ENCODE measurements at places on chromosomes 6 and 20.
A peak's percentile ranks its signal among the peaks of the same experiment; 100 is the strongest.

DNA sequence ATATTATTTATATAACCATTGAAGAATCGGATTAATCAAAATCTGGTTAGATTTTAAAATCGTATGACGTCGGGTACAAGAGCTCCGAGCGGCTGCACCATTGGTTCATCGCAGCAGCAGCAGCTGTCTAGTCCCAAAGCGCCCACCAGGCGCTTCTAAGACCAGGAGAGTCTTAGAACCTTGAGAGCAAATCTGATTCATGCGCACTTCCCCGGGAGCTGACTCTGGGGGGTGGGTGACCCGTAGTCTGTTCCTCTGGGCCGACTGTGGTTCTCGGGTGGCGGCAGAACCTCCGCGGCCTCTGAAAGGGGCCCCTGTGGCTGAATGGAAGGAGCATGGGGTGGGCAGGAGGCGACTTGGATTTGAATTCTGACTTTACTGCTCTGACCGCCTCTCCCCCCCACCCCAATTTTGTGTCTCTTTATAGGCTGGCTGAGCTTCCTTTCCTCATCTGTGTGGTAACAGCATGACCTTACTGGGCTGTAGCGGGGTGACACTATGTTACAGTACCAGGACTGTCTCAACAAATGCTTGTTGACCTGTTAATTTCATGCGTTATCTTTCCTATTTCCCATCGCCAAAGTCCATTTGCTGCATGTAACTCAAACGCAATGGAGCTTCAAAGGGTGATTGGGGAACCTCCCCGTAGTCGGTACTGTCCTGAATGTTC lies 119.7 kb downstream of the RTN4IP1 start:
- DNase-seq, result peak; percentile 32

DNA sequence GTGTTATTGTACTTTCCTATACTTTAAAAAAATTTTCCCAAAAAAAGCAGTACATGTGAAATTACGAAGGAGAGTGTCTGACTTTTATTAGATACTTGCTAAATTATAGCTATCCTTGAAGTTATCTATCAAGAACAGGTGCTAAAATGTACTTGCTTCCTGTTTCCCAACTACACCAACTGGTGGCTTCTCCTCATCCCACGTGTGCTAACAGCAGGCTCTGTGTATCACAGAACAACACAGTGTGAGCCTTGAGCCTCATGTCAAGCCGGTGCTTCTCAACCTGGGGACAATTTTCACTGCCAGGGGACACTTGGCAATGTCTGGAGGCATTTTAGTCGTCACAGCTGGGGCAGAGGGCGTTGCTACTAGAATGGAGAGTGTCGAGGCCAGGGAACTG lies 36.2 kb upstream of the CDYL start:
- no peak for DNase-seq

GRCh38 chr6:139570166-139570565 lies 195.7 kb upstream of the CITED2 start:
- DNase-seq, result no peak

GRCh38 chr6:38079537-38079936 lies 260.0 kb downstream of the ZFAND3 start:
- DNase-seq, result no peak

DNA sequence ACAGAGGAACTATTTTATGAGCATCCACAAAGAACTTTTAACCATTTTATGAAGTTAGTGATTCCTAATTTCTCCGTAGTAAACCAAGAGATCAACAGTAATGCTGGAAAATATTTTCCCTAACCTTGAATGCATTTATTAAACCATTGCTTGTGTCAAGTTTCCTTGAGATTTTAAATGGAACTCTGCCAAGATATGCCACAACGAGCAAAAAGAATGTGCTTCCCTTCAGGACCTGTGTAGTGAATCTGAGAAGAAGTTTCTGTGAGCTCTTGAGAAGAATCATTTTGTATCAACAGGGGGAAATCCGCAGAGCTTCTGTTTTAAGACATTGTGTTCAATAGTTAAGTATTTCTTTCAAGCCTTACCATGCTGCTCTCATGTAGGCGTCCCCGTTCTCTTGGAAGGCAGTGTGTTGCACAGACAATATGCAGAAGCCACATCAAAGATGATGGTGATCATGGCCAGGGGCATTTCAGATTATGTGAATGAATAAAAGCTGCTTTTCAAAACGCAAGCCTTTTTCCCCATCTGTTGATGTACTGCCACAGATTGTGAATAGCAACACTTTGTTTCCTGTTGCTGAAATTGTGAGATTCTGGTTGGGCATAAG lies 439.8 kb downstream of the BMP2 start:
- no peak for DNase-seq

DNA sequence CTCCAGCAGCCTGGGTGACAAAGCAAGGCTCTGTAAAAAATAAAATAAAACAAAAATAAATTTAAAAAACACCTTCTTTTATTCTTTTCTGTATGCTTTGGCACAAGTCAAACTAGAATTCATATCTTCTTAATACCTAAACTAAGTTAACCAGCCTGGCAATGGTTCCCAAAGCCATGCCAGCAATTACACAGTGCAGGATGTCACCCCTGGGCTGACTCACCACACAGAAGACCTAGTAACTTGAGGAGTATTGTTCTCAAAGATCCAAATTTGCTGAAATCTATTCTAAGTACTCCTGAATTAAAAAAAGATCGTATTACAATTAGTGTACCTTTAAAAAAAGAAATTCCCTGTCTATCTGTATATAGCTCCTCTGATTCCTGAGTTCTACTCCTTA lies 162.7 kb upstream of the SGK1 start:
- no peak for DNase-seq

DNA sequence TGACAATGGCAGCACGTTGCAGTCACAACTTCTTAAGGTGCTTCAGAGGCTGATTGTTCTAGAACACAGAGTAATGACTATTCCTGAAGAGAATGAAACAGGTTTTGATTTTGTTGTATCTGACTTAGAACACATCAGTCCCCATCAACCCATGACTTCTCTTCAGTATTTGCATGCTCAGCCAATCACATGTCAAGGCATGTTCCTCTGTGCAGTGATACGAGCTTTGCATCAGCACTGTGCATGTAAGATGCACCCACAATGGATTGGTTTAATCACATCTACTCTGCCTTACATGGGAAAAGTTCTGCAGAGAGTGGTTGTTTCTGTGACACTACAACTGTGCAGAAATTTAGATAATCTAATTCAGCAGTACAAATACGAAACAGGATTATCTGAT lies 54.3 kb downstream of the PGM3 start:
- DNase-seq, result no peak

- DNase-seq, result no peak
Measured at GRCh38 chr20:53692465-53693067, 98.9 kb upstream of the ZNF217 start.

DNA sequence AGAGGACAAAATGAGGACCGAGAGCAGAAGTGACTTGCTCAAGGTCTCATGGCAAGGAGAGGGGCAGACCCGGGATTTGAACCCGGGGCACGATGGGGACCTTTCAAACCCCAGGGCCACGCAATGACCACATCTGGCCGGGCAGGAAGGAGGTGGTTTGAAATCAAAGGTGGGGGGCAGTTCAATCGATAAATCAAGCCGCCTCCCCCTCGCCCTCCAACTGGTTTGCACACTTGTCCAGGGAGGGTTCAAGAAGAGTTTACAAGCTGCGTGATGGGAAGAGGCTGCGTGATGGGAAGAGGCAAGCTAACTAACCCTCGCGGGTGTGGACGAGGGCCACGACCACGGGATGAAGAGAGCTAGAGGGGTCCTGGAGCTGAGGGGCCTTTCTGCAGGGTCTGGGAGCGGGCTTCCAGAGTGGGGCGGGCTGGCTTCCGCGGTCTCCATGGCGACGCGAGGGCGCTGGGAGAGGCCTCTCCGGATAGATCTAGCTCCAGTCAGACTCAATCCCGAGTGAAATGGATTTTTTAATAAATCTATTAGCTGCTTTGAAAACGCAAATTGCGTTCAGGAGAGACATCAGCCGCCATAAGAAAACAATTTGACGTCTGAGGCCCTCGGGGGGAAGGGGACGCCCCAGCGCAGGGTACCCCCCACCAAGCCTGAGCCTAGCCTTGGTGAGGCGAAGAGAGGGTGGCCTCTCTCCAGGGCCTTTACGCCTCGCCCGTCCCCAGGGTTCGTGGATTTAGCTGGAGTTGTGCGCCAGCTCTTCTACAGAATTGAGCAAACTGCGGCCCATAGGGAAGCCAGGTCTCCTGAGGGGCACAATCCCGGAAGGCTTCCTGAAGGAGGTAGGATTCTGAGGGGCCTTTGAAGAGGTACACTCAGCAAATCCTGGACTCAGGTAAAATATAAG lies 143.9 kb downstream of the GRM4 start:
- no peak for DNase-seq

DNA sequence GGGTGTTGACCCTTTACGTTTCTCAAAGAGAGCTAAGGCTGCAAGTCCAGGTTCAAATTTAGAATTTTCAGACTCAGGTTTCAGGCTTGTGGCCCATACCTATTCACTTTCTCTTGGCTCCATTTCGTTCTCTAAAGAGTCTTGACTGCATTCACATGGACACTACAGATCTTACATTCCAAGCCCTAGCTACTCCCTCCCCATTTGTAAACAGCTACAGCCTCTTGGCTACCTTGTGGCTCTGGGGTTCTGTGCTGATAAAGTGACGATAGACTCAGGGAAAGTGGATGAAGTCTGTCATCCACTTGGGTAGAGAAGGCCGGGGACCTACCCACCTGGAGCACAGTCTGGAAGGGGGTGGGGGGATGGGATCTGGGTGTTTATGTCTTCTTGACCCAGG lies 503.3 kb downstream of the LMBRD1 start:
- no peak for DNase-seq

DNA sequence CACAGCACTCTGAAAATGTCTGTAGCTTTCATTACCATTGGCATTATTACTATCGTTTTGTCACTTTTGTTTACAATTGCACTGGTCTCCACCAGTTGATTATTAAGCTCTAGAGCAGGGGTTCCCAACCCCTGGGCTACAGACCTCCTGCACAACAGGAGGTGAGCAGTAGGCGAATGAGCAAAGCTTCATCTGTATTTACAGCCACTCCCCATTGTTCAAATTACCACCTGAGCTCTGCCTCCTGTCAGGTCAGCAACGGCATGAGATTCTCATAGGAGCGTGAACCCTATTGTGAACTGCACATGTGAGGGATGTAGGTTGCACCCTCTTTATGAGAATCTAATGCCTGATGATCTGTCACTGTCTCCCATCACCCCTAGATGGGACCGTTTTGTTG lies 126.4 kb downstream of the ATXN1 start:
- no peak for DNase-seq

GRCh38 chr20:25544734-25545133 lies 40.6 kb downstream of the NINL start:
- DNase-seq, result no peak

GRCh38 chr6:3712827-3713665 lies 38.5 kb downstream of the PXDC1 start:
- DNase-seq, result no peak

DNA sequence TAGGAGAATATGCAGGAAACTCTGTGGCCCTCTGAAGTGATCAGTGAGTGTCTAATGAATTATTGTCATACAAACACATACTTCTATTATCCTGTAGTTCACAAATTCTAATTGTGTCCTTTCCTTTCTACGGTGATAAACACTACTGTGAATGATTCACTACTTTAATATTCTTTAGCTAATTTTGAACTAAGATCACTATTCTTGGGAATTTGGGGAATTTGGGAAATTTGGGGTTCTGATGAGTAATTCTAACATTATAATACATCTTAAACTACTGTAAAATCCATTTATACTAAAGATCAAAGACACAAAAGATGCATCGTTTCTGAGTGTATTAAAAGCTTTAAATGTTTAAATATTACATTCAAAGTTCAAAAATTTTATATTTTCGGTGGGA lies 1287.2 kb upstream of the CITED2 start:
- DNase-seq, result no peak

DNA sequence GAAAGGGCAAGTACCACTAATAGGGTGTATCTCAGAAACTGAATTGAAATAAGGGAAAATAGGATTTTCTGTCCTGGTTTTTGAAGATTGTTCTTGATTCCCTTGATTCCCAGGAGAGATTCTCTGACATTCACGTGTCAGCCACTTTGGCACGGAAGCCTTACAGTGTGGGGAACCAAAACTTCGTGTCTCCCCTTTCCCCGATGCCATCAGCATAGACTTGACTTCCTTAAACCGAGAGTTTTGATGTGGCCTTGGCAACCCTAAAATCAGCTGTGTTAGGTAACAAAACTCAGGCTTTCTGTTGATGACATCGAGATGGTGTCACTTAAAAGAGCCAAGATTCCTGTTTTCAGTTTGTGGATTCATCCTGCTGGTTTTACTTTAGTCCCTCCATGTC lies 7.5 kb downstream of the HMGN4 start:
- no peak for DNase-seq

GRCh38 chr6:9801249-9801754 lies 613.6 kb downstream of the TFAP2A start:
- no peak for DNase-seq

- no peak for DNase-seq
Measured at GRCh38 chr20:16399801-16400200, 173.4 kb downstream of the KIF16B start.

GRCh38 chr6:484746-485145 lies 93.2 kb downstream of the IRF4 start:
- no peak for DNase-seq

DNA sequence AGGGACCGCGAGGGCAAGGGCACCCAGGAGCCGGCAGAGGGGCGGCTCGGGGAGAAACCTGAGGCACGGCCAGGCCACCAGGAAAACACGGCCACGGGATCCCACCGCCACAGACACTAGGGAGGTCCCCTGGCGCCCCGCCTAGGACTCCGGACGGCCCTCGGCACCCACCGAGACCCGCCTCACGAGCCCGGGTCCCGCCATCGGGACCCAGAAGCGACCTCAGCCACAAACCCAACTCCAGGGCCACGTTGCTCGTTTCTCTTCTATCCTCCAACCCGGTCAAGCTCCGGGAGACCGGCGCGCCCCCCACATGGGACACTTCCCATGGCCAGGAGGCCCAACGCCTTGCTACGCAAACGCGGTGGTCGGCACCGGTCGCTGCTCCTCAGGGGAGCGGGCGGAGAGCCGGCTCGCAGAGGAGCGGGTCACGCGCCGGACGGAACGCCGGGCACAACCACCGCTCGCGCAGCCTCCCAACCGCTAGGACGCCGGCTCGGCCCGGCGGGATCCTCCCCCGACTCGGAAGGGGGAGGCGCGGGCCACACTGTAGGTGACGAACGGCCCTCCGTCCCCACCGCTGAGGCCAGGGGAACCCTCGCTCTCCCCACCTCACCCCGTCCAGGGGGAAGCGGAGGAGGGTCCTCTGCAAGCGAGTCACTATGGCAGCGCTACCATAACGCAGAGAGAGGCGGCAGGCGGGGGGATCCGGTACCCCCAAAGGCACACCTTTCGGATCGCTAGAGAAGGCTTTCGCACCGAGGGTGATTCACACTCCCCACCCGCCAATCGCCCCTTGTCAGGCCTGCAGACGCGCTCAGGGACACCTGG lies 1514.1 kb upstream of the DEFB115 start:
- DNase-seq, result no peak

All from activated CD8-positive, alpha-beta memory T cell treated with anti-CD3 and anti-CD28 coated beads for 1 hour (primary cell).